NCI-H2029 (cell line): ENCODE measurements at places on chromosomes 1 and 21.

DNA sequence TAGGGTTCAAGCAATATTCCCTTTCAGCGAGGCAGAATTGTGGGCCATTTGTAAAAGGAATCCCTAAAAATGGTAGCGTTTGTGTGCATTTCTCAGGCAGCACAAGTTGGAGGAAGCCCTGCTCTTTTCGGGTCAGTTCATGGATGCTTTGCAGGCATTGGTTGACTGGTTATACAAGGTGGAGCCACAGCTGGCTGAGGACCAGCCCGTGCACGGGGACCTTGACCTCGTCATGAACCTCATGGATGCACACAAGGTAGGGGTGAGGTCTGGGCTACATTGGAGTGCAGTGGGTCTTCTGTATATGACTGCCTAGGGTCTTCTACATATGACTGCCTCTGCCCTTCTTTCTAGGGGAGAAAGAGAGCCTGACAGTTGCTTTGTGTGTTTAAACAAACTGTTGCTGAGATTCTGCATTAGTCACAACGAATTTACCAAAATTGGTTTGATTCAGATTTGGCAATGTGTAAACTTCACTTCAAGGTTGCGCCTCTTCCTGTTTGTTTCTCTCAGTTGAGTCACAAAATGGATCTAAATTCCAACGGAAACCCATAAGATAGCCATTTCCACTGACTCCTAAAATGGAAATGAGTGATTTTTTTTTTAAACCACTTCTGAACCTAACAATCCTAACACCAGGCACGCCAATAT lies 40.4 kb upstream of the BMP8A start:
- no peak for DNase-seq

GRCh38 chr1:197637406-197637805 lies 137.9 kb downstream of the DENND1B start:
- no peak for DNase-seq

DNA sequence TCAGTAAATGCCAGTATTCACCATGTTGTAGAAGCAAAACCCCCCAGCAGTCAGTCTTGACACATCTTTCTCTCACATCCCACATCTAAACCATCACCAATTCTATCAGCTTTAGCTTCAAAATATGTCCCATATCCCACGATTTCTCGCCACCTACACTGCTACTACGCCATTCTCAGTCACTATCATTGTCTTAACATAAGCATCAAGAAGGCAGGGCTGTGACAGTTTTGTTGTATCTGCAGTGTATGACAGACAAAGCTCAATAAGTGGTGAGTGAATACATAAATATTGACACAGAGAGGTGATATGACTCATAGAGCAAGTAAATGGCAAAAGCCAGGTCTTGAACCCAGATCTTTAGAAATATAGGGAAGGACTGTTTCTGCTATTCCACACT lies 59.9 kb downstream of the JAK1 start:
- no peak for DNase-seq

- DNase-seq = no peak
Observed at GRCh38 chr1:77545970-77546369, 136.5 kb downstream of the ZZZ3 start.

DNA sequence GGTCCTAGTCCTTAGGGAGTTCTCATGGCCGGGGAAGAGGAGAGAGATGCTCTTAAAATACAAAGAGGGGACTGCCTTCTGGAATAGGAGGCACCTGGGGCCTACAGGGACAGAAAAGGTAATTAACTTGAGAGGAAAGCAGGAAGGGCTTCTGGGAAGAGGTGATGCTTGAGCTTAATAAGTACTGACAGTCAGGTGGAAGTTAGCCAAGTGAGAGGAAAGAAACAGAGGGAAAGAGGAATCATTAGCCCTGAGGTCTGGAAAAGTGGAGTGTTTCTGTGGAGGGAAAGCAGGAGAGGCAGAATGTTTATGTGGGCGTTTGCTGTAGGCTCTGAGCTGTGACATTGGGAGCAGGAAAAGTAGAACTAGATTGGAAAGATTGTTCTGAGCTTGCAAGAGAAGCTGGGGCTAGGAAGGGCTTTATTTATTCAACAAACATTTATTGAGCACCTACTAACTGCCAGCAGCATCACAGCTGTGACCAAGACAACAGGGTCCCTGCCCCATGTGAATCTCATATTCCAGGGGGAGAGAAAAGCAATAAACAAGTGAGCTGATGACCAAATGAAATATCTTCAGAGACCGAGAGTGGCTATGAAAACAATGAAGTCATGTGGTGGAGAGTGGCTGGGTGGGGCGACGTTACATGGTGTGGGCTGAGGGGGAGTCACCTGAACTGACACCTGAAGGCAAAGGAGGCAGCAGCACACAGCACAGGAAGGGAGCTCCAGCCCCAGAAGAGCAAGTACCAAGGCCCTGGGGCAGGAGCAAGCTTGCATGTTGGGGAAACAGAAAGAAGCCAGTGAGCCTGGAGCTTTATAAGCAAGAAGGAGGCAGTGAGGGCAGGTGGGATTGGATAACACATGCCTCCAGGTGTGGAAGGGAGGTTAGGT lies 4.4 kb upstream of the FNDC5 start:
- DNase-seq = no peak

GRCh38 chr1:237249120-237249519 lies 207.1 kb downstream of the RYR2 start:
- DNase-seq = no peak

DNA sequence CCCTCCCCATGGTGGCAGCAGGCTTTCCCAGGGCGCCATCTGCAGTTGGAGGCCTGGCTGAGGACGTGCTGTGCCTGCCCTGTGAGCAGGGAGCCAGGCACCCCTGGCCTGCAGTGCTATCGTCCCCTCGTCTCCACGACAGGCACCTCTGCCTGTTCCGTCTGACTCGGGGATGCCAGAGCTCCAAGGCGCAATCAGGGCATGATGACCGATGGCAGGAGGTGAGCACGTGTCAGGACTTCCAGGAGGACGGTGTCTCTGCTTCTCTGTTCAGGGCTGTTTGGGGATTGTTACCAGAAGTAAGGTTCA lies 125.2 kb downstream of the PCBP3 start:
- no peak for DNase-seq

GRCh38 chr1:108590441-108590840 lies 30.5 kb downstream of the EEIG2 start:
- DNase-seq = no peak

- DNase-seq = no peak
Observed at GRCh38 chr21:34927992-34928391, 121.1 kb downstream of the RUNX1 start.

DNA sequence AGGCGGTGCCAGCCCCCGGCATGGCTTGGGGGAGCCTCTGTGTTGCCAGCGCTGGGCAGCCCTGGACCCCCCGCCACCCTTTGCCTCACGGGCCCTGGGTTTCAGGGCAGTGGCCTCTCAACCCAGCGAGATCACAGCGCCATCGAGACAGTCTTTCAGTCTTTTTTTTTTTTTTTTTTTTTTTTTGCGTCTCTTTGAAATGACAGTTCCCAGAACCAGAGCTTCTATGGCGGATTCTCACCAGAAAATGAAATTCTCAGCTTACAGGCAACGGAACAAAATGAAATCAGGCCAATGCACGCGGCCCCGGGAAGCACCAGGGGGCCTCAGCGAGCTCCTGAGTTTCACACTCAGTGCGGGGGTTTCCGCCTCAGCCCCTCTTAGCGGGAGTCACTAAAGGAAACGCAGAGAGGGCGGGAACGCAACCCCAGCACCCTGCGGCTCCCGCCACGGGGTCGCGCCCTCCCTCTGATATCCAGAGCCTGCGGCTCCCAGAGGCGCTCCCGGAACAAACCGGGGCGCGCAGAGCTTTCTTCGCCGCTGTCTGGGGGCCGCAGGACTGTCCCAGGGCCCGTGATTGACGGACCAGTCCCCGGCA lies 8.0 kb upstream of the COL6A1 start:
- peak; percentile 9 for DNase-seq

DNA sequence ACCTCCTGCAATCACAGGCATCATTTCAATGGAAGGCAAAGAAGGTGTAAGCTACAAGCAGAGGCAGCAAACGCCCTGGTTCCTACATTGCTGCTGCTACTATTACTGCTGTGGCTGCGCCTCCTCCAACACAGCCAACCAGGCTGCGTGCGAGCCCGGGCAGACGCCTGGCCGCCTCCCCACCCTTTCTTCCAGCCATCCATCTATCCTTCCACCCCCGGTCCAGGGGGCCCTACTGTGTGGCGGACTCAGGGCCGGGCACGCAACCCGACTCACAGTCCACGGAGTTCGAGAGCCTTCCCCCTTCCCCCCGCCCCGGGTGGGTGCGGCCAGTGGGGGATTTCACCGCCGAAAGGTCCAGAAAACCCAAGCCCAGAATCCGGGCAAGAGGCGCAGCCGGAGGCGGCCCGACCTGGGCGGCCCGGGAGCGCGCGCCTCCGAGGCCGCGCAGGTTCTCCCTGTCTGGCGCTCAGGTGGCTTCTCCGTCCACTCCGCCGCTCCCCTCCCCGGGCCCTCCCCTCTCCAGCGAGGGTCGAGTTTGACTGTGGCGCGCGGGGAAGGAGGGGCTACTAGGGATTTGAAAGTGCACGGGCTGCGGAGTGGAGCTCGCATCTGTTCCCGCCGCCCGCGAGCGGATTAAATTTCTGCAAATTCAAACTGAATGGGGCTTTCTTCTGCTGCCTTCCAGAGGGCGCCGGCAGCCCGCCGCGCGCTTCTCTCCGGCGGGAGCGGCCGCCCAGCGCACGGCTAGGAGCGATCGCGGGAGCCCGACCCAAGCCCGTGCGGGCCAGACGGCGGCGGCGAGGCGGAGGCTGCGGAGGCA lies at the start of gene HUNK:
Gene HUNK, plus strand, starts transcription at position 569 of the 823 bp plus-strand sequence. CDS start 655 bp downstream, outside the sequence.
- peak; percentile 22 for DNase-seq

DNA sequence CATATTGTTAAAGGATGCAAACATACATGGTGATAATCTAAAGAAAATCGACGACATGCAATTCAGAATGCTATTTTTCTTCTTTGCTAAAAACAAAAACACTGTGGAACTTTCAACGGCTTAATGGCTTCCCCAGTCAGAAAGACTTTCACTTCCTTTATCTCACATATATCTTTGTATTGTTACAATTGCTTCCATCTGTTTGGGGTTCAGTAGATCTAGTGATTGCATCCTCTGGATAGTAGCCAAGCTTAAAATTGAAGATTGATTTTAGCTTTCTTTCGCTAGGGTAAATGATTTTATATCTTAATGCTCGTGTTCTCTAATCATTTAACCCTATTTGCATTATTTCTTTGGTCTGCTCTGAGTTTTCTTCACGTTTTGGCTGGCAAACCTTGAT lies 31.8 kb upstream of the ADAMTS1 start:
- no peak for DNase-seq

DNA sequence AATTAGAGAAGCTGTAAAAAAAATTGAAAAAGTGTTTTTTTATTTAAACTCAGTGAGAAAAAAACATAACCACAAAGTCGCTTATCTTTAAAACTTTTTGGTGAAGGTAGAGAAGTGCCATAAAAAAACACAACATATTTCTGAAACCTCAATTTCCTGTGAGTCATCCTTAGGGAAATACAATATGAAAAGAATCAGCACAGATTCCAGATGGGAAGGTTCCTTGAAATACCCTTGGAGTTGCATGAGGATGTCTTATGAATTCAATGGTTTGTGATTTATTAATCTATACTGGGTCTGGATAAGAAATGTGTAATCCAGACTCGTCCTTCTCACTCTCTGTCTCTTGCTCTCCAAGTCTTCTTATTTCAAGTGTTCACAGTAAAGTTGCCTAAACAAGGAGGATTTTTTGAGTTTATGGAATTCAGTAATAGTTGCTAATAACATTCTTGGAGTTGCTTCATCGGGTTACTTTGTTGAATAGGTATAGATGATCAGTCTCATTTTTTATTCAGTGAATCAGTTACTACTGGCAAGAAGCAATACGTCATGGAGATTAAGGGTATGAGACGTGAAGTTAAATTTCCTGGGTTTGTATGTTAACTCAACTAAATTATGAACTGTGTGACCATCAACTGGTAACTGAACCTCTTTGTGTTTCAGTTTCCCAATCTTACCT lies 191.4 kb downstream of the KCNK2 start:
- DNase-seq = no peak

DNA sequence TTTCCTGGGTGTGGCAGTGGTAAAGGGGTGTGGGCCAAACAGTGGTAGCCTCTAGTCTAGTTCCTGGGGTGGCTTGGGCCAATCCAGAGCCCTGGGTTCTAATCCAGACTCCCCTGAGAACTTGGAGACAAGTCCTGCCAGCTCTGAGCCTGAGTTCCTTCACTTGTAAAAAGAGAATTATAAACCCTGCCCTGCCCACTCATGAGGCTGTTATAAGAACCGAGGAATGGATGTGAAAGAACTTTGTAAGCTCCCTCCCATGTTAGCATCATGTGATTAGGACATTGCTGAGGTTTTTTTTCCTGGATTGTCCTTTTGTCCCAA lies 131.0 kb downstream of the RRAGC start:
- no peak for DNase-seq

GRCh38 chr1:44235808-44236207 lies 22.5 kb downstream of the DMAP1 start:
- no peak for DNase-seq

GRCh38 chr1:53966794-53967193 lies 20.6 kb downstream of the LRRC42 start:
- DNase-seq = no peak

- no peak for DNase-seq
Observed at GRCh38 chr1:53765657-53766056, 26.7 kb upstream of the GLIS1 start.

GRCh38 chr1:152515434-152515783 lies 1.1 kb downstream of the CRCT1 start:
- DNase-seq = no peak

DNA sequence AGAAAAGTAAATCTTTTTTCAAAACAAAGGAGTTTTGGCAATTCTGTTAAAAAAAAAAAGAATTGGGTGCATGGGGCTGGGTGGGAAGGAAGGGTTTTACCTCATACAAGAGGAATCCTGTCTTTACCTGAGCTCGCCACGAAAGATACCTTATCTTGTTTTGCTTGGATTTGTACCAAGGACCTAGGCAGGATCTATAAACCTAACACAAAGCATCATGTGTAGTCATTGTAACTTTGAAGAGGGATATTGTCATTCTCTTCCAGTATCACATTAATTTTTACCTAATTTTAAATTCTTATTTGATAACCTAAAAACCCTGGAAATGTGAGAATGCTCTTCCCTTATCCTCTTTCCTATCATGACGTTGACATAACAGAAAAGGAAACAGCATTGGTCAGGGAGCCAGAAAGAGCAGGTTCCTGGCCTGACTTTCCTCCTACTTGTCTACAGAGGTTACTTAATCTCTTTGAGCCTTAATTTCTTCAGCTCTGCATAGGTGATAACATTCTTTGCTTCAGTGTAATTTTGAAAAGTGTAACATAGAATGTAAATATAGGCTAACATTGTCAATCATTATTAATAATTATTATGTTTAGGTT lies 4.0 kb upstream of the LAMC1 start:
- DNase-seq = peak; percentile 62

DNA sequence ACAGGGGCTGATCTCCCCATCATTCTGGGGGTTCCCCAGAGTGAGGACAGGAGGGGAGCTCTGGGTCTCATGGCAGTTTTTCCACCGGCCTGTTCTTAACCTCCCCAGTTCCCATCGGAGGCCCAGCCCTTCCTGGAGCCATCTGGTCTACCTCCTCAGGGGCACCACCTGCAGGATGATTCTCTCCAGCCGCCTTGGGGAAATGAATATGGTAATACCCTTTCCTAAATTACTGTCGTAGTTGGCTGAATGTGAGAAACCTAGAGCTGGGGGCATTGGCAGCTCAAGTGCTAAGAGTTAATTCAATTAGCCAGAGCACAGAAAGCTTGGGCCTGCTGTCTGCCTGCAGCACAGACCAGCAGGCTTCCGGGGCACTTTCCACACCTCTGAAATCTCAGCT lies 64.9 kb downstream of the TAS1R2 start:
- no peak for DNase-seq
